NCI-H1694 treated with DMSO at 0.1 percent for 48 hours (cell line): ENCODE measurements at places on chromosomes 6 and 20.
A peak's percentile ranks its signal among the peaks of the same experiment; 100 is the strongest.

- no peak for DNase-seq
Observed at GRCh38 chr6:2197177-2197671, 48.2 kb downstream of the GMDS start.

DNA sequence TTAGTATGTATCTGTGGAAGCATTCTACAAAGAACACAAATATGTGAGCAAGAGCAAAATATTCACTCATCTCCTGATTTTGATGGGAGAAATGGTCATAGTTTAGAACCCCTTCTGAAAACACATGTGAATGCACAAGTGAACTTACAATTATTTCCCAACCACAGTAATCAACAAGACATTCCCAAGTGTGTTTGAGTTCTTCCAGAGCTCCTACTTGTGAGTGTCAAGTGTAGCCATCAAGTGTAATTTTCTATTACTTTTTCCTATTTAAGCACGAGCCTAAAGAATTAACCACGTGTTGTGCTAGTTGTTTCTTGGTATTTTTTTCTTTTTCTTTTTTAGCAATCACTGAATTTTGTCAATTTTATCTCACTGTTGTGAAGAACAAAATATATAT, 402.3 kb downstream of the NKAIN2 start:
- no peak for DNase-seq

DNA sequence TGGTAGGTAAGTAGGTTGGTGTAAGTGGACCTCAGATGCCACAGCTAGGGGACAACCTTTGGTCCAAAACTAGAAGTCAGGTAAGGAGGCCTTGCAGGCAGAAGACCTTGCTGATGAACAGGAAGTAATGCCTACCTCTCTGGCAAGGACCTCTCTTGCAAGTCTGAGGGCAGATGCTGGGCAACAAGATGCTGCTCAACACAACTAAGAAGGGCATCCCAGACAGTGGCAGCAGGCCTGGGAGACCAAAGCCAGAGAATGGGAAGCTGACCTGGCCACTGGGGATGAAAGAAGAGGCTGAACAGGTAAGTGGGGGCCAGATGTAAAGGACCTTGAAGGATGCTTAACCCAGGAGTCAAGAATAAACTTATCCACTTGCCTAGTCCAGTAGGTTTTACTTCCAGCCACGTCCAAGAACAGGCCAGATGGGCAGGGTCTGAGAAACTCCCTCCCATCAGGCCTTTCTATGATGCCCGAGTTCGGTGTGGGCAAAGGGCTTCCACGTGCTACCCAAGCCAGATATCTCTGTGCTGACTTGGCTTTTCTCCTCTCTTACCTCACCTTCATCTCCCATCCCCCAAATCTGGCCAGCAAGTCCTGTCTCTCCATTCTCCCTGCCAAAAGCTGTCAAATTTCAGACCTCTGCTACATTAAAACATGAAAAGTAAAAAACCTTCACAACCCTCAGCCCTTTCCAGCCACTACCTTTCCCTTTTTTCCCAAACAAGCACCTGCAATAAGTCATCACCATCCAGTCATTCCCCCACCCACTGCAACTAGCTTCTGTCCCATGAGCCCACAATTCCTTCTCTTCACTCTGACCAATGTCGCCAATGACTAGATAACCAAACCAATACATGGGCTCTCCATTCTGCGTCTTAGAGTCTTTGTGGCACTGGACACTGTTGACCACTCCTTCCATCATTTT, 11.5 kb upstream of the PLCG1 start:
- DNase-seq, result no peak

- no peak for DNase-seq
Observed at GRCh38 chr6:111804627-111805235, 68.5 kb downstream of the FYN start.

DNA sequence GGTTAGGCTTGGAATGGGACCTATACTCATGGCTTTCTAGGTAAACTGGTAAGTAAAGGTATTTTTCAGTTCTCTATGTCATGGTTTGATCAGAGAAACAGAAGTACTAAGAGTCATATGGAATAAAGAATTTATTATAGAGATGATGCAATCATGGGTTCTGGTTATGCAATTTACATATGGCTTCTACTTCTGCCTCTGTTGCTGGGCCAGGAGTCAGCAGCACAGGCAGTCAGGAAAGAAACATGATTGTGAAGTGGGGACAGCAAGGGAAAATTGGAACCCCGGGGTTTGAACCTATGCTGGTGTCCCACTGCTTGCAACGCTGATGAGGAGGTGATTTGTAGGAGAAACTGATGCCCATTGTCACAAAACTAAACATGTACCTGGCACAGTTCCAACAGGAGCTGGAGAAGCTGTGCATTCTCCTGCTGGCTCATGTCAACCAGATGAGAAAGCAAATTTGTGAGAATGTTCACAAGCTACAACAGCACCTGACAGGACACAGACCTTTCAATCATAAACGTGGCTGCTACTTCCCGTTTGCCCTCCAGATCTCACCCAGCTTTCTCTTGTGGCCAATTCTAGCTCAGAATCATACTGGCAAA, 887.1 kb downstream of the TFAP2A start:
- DNase-seq, result no peak

GRCh38 chr6:169189686-169190085, 64.0 kb downstream of the THBS2 start:
- no peak for DNase-seq

DNA sequence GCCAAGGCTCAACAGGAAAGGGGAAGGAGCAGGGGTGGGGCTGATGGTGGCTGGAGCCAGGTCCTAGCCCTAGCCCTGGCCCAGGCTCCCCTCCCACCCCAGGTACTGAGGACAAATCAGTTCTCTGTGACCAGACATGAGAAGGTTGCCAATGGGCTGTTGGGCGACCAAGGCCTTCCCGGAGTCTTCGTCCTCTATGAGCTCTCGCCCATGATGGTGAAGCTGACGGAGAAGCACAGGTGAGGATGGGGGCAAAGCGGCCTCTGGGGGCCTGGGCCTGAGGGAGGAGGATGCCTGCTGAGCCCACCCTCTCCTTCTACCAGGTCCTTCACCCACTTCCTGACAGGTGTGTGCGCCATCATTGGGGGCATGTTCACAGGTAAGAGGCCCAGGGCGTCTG, 15.0 kb downstream of the ERGIC3 start:
- DNase-seq, result no peak

DNA sequence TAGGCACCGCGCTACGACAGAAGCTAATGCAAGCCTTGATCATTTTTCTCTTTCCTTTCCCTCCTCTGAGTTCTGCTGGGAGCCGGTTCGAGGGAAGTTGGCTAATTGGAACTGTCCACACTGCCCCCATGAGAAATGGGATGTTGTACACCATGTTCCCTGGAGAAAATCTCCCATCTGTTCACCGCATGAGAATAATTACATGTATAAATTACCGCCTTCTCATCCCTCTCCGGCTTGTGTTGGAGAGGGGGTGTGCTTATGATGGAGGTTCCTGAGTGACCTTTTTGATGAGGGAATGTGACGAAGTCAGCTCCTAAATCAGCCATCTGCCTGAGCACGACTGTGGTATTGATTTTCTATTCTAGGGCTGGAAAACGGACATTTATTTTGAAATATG, 320.2 kb upstream of the SULF2 start:
- DNase-seq, result peak; percentile 22

GRCh38 chr6:132872923-132873322, 58.6 kb downstream of the RPS12 start:
- DNase-seq, result no peak

GRCh38 chr6:137933696-137934095, 66.6 kb downstream of the TNFAIP3 start:
- no peak for DNase-seq

DNA sequence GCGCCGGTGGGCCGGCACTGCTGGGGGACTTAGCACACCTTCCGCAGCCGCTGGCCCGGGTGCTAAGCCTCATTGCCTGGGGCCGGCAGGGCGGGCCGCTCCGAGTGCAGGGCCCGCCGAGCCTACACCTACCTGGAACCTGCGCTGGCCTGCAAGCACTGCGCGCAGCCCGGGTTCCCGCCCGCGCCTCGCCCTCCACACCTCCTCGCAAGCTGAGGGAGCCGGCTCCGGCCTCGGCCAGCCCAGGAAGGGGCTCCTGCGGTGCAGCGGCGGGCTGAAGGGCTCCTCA, 10.7 kb upstream of the MPC1 start:
- DNase-seq, result no peak
